ENCODE measurements at places on chromosomes 6 and 20.

DNA sequence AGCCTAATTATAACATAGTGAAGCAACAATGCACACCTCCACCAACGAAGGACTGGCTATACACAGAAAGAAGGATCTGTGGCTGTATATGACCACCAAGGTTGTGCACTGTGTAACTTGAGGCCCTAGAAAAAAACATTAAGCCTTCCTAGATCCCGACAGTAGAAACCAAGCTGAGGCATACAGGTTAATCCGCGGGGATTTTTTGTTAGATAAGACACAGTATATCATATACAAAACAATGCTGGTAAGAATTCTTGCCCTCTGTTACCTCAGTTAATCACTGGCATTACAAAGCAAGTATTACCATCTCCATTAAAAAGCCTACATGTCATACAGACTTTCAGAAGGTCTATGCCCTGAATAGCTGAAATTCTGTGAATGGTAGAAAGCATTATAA is 228.8 kb downstream of the TBC1D32 start:
- no peak for DNase-seq

- no peak for DNase-seq
Observed at GRCh38 chr20:2416541-2417212, 36.0 kb downstream of the TGM6 start.

DNA sequence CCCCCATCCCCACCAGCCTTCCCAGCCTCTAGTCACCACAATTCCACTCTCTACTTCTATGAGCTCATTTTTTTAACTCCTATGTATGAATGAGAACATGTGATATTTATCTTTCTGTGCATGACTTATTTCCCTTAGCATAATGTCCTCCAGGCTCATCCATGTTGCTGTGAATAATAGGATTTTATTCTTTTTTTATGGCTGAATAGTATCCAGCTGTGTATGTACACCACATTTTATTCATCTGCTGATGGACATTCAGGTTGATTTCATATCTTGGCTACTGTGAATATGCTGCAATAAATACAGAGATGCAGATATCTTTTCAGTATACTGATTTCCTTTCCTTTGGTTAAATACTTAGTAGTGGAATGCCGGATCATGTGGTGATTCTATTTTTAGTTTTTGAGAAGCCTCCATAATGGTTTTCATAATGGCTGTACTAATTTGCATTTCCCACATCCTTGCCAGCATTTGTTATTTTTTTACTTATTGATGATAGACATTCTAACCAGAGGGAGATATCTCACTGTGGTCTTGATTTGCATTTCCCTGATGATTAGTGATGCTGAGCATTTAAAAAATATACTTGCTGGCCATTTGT is 194.9 kb downstream of the PACRG start:
- DNase-seq = no peak

DNA sequence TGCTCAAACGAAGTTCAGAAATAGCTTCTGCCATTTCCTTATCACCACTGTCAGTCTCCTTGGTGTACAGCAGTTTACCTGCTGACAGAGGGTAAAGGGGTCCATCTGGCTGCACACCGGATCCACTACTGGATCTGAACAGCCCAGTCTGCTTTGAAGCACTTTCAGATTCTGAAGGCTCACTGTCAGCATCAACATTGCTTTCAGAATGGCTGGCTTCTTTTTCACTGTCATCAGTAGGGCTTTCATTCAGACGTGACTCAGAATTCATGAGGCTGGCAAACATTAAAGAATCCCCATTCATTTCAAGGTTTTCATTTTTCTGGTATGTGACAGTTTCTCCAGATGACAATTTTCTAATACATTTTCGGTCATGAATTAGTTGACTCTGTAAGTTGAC is 21.0 kb upstream of the PNISR start:
- DNase-seq = no peak

DNA sequence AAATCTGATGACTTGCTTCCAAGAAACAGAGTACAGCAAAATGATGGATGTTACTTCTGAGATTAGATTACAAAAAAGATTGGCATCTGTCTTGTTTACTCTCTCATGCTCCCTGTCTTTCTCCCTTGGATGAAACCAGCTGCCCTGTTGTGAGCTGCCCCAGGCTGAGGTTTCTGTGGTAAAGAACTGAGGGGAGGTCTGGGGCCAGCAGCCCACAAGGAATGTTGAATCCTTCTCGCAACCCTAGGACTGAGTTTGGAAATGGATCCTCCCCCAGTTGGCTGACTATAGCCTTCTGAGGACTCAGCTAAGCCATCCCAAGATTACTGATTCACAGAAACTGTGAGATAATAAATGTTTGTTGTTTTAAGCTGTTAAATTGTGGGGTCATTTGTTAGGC is 5.6 kb upstream of the HECA start:
- DNase-seq = no peak

All from vagina (tissue), 2 donors.